Hematopoietic multipotent progenitor cell treated with erythropoietin and hydrocortisone succinate and interleukin-3 and kit ligand, for 17 days (in vitro differentiated cells): ENCODE measurements at places on chromosomes 2 and 18.

DNA sequence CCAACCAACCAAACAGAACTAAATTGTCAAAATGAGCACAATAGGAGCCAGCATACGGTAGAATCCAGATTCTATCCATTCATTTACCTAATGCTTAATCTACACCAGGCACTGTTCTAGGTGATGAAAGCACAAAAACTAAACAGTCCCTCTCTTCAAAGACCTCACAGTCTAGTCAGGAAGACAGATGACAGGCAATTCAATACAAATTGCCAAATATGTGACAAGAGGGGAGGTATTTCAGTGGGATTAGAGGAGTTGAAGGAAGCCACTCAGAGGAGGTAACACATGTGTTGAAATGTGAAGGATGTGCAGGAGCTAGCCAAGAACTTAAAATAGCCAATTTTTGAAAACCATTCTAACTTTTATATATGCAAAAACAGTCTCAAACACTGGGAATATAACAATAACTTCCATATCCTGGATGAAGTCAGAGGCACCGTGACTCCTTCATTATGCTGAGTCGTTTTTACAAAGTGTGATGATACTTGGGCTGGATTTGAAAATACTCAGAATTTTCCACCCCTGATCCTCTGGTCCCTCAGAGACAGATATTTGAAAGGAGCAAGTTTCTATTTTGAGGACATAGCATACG, 204.9 kb downstream of the PID1 start:
- no peak for DNase-seq

- DNase-seq, result no peak
Measured at GRCh38 chr2:233244818-233245217, 6.7 kb upstream of the ATG16L1 start.

GRCh38 chr2:129189617-129190319, 789.7 kb upstream of the RAB6C start:
- no peak for DNase-seq

- no peak for DNase-seq
Measured at GRCh38 chr2:16206191-16206944, 266.0 kb downstream of the MYCN start.

DNA sequence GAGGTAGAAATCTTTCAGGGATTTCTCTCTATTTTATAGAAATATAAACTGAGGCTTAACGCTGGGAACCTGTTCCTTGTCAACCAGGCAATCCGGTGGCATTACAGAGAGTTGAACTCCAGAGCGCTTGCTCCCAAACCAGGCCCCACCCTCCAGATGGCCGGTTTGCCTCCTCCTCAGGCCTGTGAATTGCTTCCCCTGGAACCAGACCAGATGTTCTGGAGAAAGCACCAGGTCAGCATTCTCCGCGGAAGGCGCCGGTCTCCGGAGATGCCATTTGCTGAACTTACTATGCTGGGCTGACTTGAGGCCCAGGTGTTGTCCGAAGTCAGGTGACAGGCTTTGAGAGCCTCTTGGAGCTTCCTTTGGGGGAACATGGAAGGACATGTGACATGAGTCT, 17.2 kb downstream of the TNP1 start:
- DNase-seq, result no peak

DNA sequence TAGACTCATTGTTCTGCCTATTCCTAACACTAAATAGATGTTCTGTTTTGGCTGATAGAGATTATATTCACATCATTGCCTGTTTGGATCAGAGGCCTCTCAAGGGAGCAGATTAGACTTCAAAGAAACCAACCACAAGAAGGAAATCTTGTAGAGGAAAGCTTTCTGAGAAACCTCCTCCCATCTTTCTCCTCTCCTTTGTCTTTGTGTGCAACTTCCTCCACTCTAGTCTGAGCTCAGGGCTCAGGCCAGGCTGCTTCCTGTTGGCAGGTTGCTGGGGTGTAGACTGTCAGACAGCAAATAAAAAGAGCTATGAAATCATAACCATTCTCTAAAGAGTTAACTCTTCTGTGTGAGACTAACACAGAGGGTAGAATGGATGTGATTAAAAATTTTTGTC, 113.0 kb downstream of the TGFA start:
- no peak for DNase-seq

GRCh38 chr2:85459771-85460170, 41.3 kb downstream of the SH2D6 start:
- DNase-seq, result no peak
